ENCODE measurements at places on chromosomes 16 and 17. TPM values are rescaled to one million over a fixed set of nuclear protein-coding genes. Genes with fewer than 3 reads are reported as not detected.

DNA sequence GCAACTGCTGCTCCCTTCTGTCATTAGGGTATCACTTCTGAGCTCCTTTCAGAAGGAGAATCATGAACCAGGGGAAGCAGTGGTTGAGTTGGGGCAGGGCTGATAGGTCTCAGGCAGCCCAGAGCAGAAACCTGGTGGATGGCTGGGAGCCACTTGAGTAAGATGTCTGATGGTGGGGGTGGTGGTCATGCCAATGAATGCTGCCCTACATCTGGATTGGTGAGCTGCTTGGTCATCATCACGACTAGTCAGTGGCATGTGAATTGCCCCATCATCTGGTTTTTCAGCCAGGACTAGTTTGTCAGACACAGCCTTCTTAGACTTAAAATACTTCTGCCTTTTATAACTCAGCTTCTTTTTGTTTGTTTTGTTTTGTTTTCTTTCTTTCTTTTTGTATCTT lies 2.6 kb downstream of the GID4 start:
- no peak for DNase-seq

DNA sequence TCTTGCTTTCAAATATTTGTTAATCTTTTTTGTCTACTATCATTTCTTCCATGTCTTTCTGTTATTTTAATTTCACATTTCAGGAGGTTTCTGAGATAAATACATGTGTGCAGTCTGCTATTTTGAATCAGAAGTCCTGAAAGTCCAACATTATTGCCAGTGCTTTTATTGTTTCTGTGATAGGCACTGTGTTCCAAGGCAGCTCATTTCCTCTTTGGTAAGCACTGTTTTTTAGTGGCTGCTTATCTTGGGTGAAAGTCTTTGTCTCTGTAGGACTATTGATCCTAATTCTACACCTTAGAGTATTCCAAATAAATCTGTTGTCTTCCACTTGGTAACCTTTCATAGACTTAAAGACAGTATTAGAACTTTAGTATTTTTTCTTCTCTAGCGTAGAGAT lies 76.1 kb downstream of the PPM1E start:
- no peak for DNase-seq

DNA sequence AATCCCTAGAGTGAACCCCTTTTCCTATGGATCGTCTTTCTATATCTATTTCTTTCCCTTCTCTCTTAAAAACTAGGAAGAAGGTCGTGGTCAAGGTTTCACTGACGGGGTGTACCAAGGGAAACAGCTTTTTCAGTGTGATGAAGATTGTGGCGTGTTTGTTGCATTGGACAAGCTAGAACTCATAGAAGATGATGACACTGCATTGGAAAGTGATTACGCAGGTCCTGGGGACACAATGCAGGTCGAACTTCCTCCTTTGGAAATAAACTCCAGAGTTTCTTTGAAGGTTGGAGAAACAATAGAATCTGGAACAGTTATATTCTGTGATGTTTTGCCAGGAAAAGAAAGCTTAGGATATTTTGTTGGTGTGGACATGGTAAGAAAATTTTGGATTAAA lies 9.6 kb downstream of the CYLD start:
- DNase-seq, result no peak

DNA sequence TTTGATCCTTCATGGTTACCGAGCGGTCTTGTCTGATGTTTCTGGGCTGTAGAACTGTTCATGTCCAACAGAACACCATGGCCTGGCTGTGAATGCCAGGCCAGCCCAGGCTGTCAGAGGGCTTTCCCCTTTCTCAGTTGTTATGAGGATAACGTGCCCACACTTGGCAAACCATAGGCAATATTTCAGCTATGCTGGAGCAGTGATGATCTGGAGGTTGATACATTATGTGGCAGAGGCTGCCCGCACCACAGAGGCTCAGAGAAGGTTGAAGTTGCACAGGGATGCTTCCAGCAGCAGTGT lies 92.9 kb downstream of the C16orf78 start:
- no peak for DNase-seq

Gene PRSS27
- 1.4 TPM for total RNA-seq

Gene KIF18B
- total RNA-seq, result not detected

Gene C16orf87
- 12.4 TPM for total RNA-seq
